ENCODE measurements at places on chromosomes 1 and 21.

DNA sequence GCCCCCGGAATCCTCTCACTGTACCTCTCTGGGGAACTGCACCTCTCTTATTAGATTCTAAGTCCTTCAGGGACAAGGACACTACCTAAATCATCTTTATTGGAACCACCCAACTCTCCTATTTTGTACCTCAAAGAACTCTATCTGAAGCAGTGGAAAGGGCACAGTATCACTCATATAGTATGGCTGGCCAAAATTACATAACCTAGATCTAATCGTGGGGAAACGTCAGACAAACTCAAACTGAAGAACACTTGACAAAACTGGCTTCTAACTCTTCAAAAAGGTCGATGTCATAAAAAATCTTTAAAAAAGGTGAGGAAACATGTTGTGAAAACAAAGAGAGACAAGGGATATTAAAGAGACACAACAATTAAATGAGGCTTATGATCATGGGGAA, 210.0 kb downstream of the SLC45A1 start:
- no peak for DNase-seq

DNA sequence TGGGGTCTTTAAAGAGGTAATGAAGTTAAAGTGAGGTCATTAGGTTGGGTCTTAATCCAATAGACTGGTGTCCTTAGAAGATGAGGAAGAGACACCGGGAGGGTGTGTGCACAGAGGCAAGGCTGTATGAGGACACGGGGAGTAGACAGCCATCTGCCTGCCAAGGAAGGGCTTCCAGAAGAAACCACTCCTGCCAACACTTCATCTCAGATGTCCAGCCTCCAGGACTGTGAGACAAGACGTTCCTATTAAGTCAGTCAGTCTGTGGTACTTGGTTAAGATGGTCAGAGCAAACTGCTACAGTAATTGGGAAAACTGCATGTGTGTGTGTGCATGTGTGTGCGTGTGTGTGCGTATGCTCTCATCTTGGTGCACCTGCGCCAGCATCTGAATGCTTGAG, 77.1 kb downstream of the RYR2 start:
- no peak for DNase-seq

- DNase-seq, result no peak
These were observed 26.4 kb upstream of the EEIG2 start for GRCh38 chr1:108533351-108534083.

- no peak for DNase-seq
These were observed 39.6 kb upstream of the TRABD2B start for GRCh38 chr1:48036710-48037355.

DNA sequence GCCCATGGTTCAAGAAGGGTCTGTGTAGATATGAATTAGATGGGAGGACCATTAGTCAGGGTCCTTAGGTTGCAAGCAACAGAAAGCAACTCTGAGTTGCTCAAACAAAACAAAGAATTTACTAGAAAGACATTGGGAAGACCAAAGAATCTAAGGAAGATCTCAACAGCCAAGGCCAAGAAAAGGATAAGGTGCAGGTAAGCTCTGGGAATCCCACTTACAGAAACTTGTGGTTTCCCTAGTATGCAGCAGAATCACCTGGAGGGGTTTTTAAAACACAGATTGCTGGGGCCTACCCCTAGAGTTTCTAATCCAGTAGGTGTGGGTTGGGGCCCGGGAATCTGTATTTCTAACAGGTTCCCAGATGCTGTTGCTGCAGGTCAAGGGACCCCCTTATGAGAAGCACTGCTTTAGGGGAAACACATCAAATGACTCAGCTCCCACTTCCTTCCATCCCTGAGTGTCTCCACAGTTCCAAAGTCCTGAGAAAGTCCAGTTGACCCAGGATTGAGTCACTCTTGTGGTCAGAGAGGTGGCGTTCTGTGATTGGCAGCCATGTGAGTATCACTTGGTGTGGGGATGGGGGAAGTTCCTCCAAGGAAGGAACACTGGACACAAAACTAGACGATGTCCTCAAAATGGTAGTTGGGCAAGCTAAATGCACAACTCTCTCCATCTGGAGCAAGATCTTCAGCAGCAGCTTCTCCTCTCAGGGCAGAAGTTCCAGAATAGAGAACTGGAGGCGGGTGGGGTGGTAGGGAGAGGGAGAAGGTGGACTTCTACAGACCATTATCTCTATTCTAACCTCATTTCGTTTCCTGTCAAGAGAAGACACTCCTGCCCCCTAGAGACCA, 24.2 kb upstream of the EYA3 start:
- no peak for DNase-seq

DNA sequence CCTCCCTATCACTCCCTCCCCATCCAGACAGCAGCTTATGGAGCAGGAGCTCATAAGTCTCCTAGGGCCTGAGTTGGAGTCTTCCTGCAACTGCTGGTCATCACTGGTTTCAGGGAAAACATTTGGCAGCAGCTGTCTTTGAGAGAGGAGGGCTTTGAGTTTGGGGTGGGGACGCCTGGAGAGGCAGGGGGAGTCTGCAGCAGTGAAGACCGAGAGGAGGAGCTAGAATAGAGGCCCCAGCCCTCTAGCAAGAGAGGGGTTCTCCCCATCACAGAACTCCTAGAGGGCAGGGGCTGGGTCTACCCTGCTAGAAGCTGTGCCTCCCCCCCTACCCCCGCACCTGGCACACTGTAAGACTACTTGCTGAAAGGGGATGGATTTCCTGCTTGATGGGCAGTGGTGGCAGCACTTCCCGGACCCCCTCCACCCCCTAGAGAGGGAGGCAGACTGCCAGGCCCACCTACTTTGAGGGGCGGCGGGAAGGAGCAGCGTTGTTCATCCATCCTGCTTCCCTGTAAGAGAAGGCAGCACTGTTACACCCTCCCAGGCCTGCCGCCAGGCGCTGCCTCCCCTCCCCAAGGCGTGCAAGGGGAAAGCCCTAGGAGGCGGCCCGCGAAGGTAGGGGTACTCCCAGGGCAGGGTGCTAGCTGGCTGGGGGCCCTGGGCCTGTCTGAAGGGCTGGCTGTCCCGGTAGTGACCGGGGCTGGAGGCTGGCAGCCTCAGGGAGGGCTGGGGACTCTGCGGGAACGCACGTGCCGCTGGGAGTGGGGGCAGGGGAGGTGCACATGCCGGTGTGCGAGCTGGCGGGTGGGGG, 50.4 kb downstream of the RAP1GAP start:
- DNase-seq, result no peak

DNA sequence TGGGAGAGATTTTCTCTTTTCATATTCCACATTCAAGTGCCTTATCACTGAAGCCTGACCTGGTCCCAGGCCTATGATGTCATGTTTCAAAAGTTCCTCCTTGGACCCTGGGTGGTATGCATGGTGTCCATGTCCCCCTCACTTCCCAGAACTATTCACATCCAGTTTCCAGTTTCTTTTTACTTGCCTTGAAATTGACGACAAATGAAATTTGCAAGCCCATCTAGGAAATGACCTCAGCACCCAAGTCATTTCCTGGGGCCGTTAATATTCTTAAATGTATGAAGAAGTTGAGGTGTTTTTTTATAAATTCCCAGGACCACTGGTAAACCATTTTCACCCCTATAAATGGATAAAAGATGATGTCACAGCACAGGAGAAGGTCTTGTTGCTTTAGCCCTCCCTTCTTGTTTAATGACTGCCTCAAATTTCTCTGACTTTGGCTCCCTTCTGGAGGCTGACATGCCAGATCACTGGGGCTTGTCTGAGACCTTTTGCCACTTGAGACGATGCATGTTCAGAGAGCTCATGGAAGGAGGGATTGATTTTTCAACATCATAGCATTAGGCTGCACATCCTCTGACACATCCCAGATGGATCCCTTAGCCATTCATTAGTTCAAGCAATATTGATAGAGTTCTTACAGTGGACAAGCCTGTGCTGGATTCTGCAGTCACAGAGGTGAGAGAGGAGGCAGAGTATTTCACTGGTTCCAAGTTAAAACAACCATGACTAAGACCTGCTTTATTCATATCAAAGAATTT, 221.3 kb downstream of the PLPP3 start:
- DNase-seq, result no peak

GRCh38 chr1:208653426-208653825, 409.2 kb upstream of the PLXNA2 start:
- DNase-seq, result no peak

- no peak for DNase-seq
These were observed 30.2 kb upstream of the LRRC8D start for GRCh38 chr1:89790592-89790991.

DNA sequence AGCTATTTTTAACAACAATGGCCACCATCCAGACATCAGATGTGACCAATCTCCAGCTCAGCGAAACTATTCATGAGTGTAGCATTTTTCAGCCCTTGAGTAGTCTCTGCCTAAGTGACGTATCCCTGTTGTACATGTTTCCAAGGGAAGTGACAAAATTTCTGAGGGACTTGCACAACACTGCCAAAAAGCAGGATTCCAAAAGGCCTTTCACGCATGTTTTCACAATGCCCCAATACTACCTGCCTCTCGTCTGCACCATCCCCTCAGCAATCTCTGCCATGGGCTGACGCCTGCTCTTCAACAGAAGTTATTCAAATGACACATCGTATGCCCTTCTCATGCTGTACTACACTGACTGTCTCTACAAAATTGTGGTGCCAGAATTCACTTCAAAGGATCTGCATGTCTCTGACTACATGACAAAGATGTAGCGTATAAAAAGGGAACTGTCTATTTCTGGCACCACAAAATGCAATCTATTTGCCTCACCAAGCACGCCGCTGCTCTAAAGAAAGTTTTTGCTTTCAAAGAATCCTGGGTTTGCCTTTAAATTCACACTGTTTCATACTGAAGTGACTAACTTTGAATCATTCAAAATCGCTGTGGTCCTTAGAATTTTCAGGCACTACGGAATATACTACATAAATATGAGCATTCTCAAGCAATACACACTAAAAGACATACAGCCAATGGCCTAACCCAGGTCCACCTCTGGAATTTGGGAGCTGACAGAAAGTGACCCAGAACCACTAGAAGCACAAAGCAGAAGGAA, 32.9 kb downstream of the JAK1 start:
- peak; percentile 47 for DNase-seq

DNA sequence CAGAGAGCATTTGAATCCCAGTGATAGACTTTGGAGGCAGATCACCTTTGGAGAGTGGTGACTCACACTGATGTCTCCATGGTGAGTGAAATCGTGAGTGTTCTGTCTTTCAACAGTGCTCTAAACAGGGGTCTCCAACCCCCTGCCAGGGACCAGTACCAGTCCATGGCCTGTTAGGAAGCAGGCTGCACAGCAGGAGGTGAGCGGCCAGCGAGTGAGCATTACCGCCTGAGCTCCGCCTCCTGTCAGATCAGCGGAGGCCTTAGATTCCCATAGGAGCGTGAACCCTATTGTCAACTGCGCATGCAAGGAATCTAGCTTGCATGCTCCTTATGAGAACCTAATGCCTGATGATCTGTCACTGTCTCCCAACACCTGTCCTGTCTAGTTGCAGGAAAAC, 61.8 kb upstream of the B3GALNT2 start:
- no peak for DNase-seq

GRCh38 chr1:173330149-173330951, 123.2 kb upstream of the TNFSF4 start:
- DNase-seq, result no peak

- peak; percentile 89 for DNase-seq
These were observed 642.9 kb downstream of the AJAP1 start for GRCh38 chr1:5297180-5297885.

- no peak for DNase-seq
These were observed 1.0 kb upstream of the PDZK1IP1 start for GRCh38 chr1:47190857-47191256.

DNA sequence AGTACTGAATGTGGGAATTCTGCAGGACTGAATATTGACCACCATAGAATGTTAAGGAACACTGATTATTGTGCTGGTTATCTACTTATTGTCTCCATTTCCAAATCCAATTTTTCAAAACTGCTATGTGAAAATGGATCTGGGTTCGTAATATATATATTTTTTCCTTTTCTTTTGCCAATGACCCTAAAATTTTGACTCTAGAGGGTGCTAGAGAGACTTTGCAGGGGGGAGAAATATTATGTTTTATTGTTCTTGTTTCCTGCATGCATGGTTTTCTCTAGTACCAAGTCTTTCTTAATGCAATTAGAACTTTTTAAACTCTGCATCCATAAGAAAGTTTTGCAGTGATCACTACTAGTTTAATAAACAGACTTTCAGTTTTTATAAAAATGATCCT, 1256.9 kb downstream of the BRINP3 start:
- DNase-seq, result no peak

- no peak for DNase-seq
These were observed 108.7 kb downstream of the PRDM2 start for GRCh38 chr1:13808729-13809131.

DNA sequence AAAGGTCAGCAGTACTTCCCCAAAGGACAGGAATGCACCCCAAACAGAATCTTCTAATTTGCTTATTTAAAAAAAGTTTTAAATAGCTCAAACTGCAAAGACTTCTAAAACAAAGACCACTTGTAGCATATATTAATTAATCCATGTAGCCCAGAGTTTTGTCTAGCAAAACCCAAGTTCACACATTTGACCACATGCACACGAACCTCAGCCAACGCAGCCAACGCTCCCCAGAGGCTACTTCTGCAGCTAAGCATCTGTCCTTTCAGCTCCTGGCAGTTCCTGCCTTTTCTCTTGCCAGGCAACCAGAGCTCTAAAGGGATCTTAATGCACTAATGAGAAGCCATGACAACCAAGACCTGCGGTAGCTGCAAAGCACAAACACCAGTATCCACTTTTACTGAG, 89.6 kb downstream of the RERE start:
- peak; percentile 60 for DNase-seq

Data from globus pallidus (tissue), 1 donor.